ENCODE measurements at places on chromosomes 12 and 14.

DNA sequence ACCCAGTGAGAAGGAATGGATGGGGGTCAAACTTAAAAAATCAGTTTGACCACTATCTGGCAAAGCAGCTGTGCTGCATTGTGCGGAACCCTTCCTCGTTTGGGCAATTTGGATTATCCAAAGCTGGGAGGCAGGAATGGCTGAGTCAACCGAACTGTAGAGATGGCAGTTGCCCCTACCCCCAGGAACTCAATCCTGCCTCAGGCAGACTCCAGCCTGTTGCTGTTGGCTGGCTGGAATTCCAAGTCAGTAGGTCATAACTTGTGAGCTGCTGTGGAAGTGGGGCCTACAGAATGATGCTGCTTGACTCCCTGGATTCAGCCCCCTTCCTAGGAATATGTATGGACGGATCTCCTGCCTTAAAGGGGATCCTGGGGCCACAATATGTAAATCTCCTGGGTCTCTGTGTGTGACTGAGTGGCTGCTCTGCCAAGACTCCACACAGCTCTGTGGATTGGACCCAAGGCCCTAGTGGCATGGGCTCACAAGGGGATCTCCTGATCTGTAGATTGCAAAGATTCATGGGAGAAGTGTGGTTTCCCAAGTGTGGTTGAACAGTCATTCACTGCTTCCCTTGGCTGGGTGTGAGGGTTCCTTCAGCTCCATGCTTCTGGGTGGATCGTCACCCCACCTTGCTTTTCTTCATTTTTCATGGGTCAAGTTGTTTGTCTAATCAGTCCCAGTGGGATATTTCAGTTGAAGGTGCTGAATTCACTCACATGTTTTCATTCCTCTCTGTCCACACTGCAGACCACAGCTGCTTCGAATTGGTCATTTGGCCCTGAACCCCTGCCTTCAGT is 19.2 kb downstream of the LUM start:
- no peak for DNase-seq

- no peak for DNase-seq
Measured at GRCh38 chr12:80848858-80849257, 88.9 kb downstream of the LIN7A start.

DNA sequence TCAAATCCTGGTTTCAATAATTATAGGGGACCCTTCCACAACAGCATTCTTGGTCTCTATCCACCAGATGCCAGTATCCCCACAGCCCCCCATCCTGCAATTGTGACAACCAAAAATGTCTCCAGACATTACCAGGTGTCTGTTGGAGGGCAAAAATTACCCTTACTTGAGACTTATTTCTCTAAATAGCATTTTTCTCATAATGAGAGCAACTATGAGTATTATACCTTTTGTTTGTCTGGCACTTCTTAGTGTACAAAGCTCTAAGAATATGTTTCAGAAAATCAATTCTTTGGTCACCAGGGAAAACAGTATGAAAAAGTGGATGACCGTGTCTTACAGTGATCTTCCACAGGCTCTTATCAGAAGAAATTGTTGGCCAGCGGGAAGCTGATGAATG is 27.5 kb upstream of the RMST start:
- DNase-seq = no peak

DNA sequence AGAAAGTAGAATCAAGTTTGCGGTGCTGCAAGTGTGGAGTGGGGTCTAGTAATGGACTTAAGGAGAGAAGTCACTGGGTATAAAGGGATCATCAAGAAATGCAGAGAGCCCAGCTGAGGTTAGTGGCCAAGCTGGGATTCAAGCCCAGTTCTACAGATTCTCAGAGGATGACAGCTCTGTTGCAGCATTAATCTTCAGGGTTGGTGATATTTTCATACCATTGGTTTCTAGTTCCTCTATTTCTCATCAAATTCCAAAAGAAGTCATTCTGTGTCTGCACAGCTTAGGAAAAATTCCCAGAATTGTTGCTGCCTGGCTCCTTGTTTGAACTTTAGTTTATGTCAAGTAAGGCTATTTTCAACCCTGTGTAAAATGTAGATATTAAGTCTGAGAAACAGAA is 169.5 kb upstream of the NTF3 start:
- DNase-seq = no peak

DNA sequence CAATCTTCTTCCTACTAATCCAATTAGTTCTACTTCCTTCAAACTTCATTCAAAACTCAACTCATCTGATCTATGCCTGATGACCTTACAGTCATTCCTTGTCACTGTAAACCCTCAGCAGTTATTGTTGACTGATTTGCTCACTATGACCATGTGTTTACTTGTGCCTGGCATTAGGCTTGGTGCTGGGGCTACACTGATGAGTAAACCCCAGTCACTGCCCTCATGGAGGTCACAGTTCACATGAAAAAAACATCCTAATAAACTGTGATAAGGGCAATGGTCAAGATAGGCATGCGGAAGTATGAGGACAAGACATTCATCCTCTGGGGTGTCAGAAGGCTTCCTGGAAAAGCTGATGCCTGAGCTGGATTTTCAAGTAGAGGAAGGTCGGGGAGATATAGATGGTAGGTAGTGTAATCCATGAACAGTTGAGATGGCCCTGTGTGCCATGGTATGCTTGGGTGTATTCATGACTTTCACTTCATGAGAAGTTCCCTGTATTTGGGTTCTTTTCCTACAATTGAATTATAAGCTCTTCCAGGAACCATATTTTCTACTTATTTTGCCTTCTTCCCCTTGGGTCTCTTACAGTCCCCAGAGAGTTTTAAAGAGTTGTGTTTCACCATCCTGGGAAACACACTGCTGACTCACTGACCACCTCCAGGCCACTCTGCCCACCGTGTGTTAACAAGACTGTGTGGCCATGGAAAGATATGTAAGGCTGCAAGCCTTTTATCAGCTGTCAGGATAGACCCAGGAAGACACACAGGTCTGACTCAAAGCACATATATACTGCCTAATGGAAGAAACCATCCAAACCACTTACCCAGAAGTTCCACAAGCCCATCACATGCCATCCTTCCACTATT is 38.7 kb upstream of the DUSP6 start:
- no peak for DNase-seq

DNA sequence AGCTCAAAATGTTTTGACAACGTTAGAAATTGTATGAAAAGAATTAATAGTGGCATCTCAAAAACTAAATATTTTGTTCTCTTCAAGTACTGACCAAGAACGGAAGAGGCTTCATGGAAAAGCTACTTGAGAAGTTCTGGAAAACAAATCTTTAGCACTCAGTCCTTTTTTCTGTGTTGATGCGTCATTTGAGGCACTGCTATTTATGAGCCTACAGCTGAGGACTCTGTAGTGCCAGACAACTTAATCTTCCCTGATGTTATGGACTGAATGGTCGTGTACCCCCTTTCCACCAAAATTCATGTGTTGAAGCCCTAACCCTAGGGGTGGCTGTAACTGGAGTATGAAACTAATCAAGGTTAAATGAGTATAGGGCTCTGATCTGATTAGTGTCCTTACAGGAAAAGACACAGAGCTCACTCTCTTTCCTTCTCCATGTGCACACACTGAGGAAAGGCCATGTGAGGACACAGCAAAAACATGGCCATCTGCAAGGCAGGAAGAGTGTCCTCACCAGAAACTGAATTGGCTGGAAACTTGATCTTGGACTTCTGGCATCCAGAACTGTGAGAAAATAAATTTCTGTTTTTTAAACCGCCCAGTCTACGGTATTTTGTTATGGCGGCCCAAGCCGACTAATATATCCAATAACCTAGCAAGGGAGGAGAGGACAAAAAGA is 337.0 kb upstream of the CLEC14A start:
- no peak for DNase-seq

DNA sequence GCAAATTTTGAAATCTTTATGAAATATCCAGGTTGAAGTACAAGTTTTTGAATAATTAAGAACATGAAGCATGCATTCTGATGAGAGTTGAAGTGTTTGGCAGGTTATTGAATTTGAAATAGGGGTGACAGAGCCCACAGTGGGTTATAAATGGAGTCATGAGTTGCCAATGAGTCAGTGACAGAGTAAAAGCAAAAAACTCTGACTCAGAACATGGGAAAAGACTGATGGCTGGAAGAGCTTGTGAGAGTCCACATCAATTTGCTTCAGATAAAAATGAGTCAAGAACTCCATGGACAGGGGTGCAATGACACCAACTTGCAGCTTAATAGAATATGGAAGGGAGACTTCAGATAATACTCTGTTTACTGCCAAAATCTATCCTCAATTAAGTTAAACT is 105.3 kb downstream of the SLC6A15 start:
- no peak for DNase-seq

- no peak for DNase-seq
Measured at GRCh38 chr12:96786791-96787190, 120.3 kb upstream of the NEDD1 start.

DNA sequence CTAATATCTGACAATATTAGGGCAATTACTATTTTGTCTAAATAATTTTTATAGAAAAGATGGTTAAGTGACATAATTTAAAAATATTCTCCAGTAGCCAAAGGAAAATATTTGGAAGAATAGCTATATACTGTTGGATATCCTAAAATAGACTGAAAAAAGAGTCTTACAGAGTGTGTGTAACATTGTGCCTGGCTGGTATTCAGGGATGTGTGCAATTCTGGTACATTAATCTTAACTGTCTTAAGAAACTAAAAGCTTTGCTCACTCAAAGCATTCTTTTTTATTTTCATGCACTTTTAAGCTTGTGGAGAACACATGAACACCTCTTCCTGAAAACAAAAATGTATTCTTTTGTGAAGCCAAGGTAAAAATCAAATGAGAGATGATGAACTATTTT is 10.1 kb upstream of the NR2C1 start:
- no peak for DNase-seq

- DNase-seq = no peak
Measured at GRCh38 chr12:101563212-101563611, 31.6 kb upstream of the MYBPC1 start.

- DNase-seq = no peak
Measured at GRCh38 chr14:69699748-69700303, 67.1 kb upstream of the SRSF5 start.

- no peak for DNase-seq
Measured at GRCh38 chr12:69623970-69624369, 13.3 kb upstream of the LRRC10 start.

GRCh38 chr12:9797722-9798619 is 29.3 kb upstream of the KLRF1 start:
- DNase-seq = peak; percentile 27

GRCh38 chr12:70628701-70629480 is 8.3 kb downstream of the PTPRB start:
- no peak for DNase-seq

DNA sequence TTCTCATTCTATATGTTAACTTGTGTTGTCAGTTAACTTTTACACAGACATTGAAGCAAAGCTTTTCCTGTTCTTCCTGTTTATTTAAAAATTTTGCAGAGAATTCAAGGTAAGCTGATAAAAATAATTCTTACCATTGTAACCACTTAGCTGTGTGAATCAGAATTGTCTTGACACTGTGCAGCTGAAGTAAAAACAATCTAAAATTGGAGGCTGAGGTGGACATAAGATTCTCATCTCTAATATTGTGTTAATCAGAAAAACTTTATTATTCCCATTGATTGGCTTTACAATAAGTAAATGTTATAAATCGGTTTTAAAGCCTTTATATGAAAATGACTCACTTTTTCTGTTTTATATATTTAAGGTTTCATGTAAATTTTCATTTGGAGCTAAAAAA is 240.3 kb upstream of the PLEKHG7 start:
- DNase-seq = no peak

- DNase-seq = no peak
Measured at GRCh38 chr14:71438684-71439083, 493.5 kb upstream of the RGS6 start.

DNA sequence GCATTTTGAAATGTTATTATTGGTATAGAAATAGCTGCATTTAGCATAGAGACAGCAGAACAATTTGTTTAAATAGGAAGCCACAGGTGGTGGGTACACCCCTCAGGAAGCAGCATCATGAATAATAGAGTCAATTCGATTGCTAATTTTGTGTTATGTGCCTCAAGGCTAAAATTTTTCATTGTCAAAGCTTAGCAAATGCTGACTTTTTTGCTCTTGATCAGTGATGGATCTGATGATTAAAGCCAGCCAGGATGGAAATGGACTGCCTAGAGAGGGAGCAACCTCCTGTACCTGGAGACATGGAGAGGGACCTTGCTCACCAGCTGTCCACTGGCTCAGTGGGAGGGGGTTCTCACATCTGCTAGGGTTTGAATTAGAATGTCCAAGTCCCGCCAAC is 4.5 kb upstream of the KRT8 start:
- DNase-seq = no peak

- DNase-seq = no peak
Measured at GRCh38 chr14:93717668-93718320, 70.5 kb downstream of the PRIMA1 start.

DNA sequence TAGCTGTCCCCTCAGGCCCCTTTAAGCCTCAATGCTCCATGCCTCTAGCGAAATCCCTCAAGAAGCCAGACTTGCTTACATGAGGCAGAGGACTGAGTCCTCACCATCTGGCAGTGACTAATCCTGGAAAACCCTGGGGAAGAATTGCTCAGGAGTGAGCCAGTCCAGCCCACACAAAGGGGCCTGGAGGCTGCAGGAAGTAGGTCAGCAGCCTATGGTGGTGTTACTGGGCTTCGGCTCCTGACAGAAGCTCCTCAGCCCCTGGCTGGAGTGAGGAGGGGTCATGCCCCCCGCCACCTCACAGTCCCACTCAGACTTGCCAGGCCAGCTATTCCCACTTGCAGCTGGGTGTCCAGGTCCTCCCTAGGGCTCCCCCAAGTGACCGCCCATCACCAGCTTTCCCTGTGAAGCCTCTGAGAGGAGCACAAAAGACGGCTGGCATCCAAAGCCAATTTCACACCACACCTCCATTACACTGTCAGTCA is 250.5 kb downstream of the DPF3 start:
- no peak for DNase-seq

GRCh38 chr12:50252977-50253602 is 30.2 kb downstream of the LIMA1 start:
- DNase-seq = no peak

DNA sequence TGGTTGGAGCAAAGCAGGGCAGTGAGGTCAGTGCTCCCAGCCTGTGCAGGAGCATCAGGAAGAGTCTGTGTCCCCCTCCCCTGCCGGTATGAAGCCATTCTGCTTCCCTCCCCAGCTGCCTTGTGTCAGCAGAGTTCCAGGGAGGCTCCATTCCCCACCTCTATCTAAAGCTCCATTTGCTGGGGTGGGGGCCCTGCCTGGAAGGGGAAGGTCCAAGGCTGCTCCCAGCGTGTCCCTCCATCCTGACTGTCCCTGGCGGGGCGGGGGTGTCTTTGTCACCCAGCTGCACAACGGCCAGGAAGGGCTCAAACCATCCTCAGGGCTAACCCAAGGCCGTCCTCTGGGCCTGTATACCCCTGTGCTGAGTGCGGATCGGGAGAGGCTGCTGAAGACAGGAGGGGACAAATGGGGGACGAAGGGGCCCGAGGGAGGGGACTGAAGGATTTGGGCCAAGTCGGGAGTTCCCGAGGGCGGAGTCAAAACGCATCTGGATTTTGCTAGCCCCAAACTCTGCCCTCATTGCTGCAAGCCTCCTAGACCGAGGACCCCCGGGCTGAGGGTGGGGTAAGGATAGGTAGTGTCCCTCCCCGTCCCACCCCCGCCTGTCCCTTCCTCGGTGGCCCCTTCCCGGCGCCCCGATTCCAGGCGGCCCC is 748 bp upstream of the ACVRL1 start:
- no peak for DNase-seq

Data from stimulated activated CD8-positive, alpha-beta memory T cell treated with anti-CD3 and anti-CD28 coated beads, Interleukin-7, amount 100 ng/mL, for 1 hour (primary cell).